ENCODE measurements at places on chromosomes 7 and 10.
A peak's percentile ranks its signal among the peaks of the same experiment; 100 is the strongest.

DNA sequence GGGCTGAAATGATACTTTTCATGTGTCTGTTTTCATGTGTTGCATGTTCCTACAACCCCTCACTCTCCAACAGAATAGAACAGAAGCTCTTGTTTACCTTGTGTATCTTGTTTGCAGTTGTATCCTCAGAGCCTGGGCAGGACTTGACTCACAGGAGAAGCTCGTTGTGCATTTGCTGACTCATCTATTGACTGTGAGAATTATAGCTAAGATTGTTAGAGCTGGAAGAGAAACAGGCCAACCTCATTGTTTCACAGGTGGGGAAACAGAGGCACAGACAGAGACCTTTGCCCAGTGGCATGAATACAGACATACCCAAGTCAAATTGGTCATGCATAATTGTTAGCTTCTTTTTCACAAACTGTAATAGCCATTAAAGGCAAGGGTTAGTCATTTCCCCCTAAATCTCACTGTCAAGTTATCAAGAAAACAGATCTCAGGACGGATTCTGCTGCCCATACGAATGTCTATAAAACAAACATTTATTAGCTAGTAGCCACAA lies 4.6 kb upstream of the TSPAN15 start:
- DNase-seq, result no peak

DNA sequence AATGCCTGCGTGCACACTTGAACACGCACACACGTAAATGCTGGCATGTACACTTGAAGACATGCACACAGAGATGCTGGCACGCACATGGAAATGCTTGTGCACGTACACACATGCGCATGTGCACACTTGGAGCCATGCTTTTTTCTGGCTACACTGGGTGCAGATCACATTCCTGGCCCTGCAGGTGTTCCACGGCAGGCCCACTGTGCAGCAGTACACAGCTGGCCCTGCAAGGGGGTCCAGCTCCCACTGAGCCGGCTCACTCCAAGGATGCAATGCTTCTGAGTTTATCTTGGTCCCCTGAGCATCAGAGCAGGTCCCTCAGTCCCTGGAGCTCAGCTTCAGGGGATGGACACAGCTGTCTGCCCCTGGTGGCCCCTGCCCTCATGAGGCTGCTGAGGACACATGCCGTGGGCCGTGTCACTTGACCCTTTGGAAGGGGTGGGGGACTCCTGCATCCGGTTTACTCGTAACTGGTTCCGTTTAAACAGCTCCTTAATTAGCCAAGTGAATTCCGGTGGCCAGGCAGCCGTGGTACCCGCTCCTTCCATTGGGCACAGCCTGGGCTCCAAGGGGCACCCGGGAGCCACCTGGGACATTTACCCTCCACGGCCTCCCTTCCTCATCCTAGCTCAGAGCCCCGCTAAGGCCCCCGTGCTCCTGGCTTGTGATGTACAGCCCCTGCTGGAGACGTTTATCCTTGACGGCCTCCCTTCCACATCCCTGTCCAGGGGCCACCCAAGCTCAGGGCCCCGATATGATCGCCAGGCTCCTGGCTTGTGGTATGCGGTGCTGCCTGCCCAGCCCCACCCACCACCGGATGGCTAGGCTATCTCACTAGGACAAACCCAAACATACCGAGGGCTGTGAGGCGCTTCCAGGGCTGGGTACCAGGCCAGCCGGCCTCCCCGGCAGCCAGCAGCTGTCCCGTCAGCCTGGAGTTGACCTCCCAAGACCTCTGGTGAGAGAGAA lies 39.5 kb upstream of the DPYSL4 start:
- no peak for DNase-seq

GRCh38 chr10:21617267-21617666 lies 83.2 kb downstream of the MLLT10 start:
- DNase-seq, result no peak

GRCh38 chr7:118195837-118196474 lies 12.0 kb downstream of the LSM8 start:
- DNase-seq, result peak; percentile 37

GRCh38 chr7:107582875-107583274 lies 2.8 kb downstream of the BCAP29 start:
- DNase-seq, result no peak

GRCh38 chr10:68403701-68404100 lies 3.4 kb downstream of the RUFY2 start:
- no peak for DNase-seq

- DNase-seq, result no peak
These were observed 300.5 kb upstream of the ZMIZ1 start for GRCh38 chr10:78768041-78768835.

- peak; percentile 17 for DNase-seq
These were observed 103.6 kb downstream of the ELMO1 start for GRCh38 chr7:37344886-37345579.

DNA sequence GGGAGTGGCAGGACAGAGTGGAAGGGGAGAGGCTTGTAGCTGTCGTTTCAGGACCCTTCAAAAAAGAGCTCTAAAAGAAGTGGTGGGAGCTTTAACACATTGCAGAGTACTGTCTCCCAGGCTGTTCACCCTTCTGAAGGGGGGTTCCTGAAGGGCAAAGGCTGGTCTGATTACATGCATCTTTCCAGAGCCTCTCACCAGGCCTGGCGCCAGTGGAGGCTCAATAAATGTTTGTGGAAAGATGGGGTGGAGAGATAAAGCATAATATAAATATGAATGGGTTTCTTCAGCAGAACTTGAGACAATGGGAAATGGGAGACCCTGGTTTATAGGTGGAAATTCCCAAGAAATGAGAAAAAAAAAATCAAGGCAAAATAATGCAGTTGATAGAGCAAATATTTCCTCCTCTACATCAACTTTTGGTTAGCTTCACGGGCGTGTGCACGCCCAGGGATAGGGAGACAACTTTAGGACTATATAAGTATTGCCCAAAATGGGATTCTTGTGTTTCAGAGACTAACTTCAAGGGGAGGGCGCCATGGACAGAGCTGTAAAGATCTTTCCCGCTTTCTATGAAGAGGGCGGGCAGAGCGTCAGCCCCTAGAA lies 613 bp upstream of the BUB3 start:
- DNase-seq, result no peak

- DNase-seq, result no peak
These were observed 612 bp downstream of the KCP start for GRCh38 chr7:128909625-128910568.

- DNase-seq, result no peak
These were observed 921.9 kb downstream of the CCSER2 start for GRCh38 chr10:85250304-85250703.

DNA sequence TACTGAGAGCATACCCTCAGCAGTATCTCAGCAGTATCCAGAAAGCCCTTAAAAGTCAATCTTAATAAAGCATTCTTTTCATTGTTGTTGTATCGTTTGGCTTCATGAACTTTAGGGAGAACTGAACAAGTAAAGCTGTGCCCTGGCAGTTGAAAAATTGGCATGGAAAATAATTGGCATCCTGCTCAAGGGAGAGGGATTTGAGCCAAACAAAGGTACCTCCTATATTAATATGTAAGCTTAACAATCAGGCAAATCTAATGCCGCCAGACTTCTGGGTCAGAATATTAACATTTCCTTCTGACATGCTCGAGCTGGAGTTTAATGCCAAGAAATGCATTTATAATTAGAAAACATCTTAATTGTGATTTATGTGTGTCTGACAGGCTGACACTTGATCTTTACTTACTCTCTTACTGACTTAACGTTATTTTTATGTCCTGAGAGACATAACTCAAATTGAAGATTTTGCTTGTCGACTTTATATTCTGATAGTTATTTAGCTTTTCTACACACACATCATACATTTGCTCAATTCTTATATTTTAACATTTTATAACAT lies 42.1 kb upstream of the PCDH15 start:
- DNase-seq, result no peak

GRCh38 chr7:132158166-132158565 lies 418.1 kb downstream of the PLXNA4 start:
- DNase-seq, result no peak

DNA sequence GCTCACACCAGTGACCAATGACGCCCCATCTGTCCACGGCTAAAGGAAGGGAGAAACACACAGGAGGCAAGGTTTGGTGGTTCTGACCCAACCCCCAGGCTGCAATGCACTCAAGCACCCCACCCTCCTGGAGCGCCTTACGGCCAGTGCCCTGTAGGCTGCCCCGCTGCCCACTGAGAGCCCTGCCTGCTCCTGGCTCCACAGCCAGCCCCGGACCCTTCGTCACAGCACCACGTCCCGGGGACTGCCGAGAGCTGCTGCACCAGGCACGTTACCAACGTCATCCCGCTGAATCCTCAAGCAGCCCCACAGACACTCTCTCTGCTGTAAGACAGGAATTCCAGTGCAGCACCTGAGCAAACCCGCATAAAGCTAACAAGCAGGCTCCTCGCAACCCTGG lies 87.8 kb downstream of the MAD1L1 start:
- no peak for DNase-seq

DNA sequence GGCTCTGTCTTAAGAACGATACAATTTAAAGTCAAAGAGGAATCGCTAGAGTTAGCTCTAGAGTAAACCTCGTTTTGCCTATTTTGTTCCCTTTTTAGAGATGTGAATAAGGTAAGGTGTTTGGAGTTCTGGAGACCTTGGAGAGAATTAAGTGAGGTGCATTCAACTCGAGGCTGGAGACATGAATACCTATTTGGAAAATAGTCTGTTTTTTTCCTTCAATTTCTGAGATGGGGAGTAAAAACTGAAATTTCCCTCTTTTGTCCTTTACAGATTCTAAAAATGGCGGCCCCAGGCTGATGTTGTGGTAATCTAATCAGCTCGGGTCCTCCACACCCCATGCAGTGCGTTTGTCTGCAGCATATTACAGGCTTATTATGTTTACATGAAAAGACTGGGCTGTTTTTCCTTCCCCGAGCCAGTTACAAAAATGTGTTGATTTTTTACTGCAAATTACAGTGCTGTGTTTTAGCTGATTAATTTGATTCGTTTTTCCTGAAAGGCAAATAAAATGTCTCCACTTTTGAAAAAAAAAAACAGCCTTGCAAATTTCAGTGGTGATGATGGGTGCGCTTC lies 1.5 kb downstream of the KMT2E start:
- DNase-seq, result no peak

DNA sequence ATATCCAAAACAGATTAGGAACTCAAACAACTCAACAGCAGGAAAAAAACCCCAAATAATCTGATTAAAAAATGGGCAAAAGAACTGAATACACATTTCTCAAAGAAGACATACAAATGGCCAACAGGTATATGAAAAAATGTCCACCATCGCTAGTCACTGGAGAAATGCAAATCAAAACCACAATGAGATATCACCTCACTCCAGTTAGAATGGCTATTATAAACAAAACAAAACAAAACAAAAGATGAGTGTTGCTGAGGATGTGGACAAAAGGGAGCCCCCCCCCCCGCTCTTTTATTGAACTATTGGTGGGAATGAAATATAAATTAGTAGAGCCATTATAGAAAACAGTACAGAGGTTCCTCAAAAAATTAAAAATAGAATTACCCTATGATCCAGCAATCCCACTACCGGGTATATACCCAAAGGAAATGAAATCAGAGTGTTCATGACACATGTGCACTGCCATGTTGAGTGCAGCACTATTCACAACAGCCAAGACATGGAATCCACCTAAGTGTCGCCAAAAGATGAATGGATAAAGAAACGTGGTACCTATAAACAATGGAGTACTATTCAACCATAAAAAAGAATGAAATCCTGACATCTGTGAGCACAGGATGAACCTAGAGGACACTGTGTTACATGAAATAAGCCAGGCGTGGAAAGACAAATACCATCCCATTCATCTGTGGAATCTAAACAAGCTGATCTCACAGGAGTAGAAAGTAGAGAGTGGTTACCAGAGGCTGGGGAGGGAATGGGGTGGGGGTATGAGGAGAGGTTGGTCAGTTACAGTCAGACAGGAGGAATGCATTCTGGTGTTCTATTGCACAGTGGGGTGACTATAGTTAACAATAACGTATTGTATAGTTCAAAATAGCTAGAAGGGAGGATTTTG lies 78.1 kb upstream of the RHEB start:
- DNase-seq, result no peak

DNA sequence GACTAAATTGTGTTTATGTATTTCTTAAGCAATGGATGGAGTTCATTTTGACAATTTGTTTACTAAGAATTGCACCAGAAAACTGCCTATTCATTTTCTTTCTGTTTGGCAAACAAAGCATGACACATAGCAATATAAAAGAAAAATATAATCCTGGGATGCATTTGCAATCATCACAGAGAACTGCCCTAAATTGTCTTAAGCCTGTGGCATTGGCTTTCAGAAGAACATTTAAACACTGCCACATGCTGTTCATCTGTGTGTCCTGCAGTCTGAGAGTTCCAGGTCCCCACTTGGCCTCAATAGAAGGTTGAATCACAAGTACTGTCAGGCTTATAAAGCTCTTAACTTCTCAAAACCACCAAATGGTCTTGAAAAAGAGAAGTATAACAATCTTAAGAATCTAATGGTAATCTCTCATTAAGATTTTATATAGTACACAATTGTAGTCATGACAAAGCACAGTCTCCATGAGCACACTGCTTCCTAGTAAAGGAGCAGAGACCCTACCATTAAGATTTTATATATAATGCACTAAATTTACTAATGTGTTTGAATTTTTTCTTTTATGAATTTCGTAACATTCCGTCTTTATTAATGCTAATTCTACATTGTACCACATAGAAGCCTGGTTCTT lies 29.9 kb downstream of the RNLS start:
- DNase-seq, result peak; percentile 29

DNA sequence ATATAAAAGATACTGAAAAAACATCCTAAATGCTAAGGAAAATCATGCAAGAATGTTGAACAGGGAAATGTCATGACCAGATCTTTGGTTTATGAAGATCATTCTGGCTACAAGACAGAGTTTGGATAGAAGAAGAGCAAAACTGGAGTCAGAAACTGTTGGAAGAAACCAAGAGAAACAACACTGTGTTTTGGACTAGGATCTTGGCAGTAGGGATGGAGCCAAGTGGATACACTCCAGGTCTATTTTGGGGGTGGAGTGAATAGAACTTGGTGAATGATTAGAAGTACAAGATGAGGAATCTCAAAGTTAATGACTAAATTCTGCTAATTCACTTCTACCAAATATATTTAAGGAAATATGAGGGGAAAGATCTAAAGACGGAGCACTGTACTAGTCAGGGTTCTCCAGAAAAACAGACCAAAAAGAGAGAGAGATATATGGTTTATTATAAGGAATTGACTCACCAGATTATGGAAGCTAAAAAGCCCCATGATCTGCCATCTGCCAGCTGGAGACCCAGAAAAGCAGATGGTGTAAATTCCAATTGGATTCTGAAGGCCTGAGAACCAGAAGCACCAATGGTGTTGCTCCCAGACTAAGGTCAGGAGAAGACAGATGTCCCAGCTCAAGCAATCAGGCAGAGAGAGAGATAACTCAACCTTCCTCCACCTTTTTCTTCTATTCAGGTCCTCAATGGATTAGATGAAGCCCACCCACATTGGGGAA lies 254.9 kb downstream of the TRIL start:
- DNase-seq, result no peak

DNA sequence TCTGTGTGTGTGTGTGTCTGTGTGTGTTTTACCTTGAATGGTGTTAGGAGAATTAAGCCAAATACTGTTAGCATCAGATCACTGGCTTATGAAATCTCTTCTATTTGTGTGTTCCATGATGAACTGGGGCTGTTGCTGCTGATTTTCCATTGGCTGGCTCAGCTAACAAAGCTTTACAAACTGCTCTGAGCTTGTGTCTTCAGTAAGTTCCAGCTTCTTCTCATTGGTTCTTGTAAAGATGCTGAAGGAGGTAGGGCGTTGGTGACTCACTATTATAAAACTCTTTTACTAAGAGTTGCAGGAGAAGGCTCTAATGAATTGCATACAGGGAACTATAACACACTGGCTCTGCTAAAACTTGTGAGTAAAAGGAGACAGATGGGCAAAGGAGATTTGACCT lies 136.4 kb upstream of the PRKCQ start:
- no peak for DNase-seq

- DNase-seq, result no peak
These were observed 50.4 kb downstream of the CASD1 start for GRCh38 chr7:94559972-94560371.

All from neuronal stem cell (in vitro differentiated cells).